Stimulated activated CD8-positive, alpha-beta memory T cell treated with anti-CD3 and anti-CD28 coated beads, Interleukin-4, amount 100 ng/mL, for 4 hours (primary cell): ENCODE measurements at places on chromosomes 13 and 19.

DNA sequence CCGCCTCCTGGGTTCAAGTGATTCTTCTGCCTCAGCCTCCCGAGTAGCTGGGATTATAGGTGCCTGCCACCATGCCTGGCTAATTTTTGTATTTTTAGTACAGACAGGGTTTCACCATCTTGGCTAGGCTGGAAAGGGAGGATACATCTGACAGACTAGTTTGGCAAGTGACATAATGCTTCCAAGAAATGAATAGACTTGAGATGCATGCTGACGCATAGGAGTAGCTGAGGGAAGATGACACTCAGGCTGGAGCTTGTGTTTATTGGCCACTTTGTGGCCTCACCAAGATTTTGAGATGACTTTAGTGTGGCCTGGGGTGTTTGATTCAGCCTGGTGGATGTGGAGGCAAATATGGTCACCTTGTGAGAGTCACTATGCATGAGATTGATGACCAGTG is 4.0 kb downstream of the ZNF586 start:
- no peak for DNase-seq

GRCh38 chr13:29583073-29583785 is 12.3 kb downstream of the SLC7A1 start:
- DNase-seq: no peak

GRCh38 chr19:805166-805551 is 7.9 kb downstream of the PTBP1 start:
- DNase-seq: no peak

GRCh38 chr13:52701728-52702465 is 37.7 kb downstream of the CNMD start:
- DNase-seq: no peak

DNA sequence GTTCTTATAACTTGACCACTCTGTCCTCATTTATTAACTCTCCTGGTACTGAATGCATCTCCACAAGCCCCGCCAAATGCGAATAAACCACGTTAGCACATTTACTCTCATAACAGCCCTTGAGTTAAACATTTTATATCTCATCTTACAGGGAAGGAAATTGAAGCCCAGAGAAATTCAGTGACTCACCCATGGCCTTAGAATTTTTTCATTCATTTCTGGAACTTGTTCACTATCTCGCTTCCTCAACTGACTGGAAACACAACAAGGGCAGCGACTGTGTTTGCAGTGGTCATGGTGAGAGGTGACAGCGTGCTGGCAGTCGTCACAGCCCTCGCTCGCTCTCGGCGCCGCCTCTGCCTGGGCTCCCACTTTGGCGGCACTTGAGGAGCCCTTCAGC is 39.5 kb downstream of the SERP2 start:
- no peak for DNase-seq

DNA sequence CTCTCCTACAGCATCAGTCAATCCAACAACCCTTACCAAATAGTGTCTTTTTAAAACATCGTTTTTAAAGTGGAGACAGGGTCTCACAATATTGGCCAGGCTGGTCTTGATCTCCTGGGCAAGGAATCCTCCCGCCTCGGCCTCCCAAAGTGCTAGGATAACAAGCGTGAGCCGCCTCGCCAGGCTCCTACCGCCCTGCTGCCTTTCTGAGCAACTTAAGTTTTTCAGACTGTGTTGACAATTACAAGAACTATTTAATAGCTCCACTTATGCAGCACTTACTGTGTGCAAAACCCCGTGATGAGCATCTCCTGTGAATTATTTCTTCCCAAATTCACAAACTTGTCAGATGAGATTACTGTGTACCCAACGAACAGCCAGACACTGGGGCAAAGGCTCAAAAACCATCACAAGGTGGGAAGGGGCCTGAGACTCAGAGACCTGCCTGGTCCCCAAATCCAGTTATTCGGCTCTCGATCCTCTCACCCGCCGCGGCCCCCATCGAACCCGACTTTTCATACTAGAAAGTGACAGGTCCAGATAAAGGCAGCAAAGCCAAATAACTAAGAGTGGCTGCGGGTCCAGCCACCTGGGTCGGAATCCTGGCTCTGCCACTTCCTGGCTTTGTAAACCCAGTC is 581 bp downstream of the RPL18 start:
- DNase-seq: no peak

DNA sequence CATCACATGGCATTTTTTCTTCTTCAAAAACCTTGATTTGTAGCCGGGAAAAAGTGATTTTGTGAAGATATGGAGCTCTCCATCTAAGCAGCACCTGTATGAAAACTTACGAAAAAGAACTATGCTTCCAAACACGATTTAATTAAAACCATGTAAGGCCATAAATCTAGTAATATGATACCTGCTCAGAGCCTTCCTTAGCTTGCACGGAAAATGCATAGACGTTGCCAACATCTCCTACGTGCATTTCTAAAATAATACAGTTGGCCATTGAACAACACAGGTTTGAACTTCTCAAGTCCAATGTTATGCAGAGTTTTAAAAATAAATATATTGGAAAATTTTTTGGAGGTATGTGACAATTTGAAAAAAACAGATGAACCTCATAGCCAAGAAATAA is 59.1 kb upstream of the RNF113B start:
- DNase-seq: no peak

DNA sequence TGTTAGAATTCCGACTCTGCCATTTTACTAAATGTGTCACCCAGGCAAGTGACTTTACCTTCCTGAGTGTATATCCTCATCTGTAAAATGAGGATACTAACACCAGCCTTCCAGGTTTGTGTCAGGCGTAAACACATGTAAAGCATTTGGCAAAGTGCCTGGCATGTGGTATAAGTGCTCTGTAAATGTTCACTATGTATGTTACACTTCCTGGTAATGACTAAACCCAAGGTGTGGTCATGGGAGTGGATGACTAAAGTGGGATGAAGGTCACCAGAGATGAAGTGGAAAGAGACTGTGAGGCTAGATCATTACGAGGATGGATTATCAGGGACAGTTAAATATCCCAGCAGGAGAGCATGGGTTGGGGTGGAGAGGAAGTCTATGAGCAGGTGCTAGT is 25.6 kb downstream of the DEDD2 start:
- no peak for DNase-seq
